Fibroblast of the aortic adventitia (primary cell): ENCODE measurements at places on chromosomes 12 and 14.

GRCh38 chr12:89547101-89547500 is 21.3 kb upstream of the POC1B start:
- no peak for DNase-seq

DNA sequence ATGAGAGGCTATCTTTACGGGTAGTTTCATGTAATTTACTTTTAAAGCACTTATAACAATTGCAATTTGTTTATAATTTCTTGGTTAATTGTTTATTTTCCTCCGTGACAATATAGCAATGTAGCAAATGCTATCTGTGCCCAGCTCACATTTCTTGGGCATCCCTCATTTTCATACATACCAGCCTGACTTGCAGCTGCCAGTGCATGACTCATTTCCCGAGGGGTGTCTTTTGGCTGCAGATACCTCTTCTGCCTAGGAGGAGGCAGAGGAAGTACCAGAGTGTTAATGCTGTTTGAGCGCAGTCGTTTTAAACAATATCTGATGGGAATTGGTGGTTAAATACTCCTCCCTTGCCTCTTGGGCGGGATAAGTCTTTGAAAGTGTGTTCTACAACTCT is 104.2 kb upstream of the ABCD2 start:
- DNase-seq: peak; percentile 46

DNA sequence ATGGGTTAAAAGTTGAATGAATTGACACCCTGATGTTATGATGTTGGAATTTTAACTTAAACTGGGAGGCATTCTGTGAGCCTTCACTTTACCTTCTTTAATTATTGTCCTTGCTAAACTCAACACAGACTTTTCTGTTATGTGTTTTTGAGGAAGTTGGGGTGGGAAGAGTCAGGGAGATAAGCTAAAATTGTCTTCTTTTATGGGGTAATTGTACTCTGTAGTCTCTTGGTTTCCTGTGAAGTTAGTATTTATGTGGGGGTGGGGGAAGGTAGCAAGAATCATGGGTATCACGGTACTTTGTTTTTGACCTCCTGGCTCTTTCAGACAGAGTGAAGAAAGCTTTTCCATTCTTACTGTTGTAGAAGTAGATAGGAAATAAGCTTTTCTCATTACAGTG is 32.9 kb downstream of the RAB21 start:
- no peak for DNase-seq

DNA sequence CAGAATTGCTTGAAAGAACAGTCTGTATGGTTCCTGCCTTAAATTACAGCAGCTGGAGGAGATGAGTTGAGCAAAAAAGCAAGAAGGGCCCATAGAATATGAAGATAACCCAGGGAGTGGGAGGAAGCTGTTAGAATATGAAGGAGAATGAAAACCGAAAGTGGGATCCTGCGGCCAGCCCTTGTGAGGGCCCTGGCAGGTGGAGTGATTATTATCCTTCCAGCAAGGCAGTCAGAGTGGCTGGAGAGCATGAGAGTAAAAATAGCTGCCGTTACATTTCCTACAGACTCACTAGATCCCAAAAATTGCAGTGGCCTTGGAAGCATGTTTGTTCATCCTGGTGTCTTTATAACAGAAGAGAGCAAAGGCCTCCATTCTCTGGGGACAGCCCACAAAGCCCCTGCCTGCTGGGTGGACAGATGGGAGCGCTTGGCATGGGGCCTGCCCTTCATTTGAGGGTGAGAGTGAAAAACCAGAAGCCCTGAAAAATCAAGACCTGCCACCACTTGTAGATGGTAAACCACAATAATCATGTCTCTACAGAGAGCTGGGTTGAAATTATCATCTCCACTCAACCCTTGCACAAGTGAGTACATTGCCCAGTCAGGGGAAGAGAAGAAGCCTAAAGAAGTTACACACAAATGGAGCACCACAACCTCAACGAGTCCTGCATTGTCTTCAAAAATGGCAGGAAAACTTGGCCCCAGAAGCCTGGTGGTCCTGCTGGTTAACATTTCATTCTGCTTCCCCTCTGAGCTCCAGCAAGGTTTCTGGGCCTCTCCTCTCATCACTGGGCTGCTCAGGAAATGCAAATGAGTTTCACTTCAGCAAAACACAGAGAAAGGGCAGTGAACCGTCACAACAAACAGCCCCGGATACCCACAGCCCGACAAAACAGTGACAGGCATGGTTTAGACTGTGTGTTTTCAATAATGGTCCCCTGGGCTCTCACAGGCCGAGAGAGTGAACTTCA is 20.5 kb downstream of the ZDHHC22 start:
- no peak for DNase-seq

- peak; percentile 14 for DNase-seq
These were observed 128.0 kb upstream of the OVCH1 start for GRCh38 chr12:29625359-29625953.
